Amniotic stem cell (primary cell): ENCODE measurements at places on chromosomes 3 and 15.

DNA sequence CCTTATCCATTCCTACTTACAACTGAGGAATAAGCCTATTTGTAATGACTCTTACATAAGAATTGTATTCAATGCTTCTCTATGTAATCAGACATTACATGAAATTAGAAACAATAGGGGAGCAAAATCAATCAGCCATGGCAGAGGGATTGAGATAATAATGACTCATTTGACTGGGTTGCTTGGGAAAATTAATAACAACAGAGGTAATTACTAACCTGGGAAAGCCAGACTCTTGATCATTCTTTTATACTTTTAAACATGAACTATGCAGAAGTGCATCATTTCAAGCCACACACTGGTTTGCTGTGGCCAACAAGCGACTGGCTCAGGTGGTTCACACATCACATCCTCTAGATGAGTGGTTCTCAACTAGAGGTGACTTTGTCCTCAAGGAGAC is 126.3 kb upstream of the CRBN start:
- DNase-seq = no peak

DNA sequence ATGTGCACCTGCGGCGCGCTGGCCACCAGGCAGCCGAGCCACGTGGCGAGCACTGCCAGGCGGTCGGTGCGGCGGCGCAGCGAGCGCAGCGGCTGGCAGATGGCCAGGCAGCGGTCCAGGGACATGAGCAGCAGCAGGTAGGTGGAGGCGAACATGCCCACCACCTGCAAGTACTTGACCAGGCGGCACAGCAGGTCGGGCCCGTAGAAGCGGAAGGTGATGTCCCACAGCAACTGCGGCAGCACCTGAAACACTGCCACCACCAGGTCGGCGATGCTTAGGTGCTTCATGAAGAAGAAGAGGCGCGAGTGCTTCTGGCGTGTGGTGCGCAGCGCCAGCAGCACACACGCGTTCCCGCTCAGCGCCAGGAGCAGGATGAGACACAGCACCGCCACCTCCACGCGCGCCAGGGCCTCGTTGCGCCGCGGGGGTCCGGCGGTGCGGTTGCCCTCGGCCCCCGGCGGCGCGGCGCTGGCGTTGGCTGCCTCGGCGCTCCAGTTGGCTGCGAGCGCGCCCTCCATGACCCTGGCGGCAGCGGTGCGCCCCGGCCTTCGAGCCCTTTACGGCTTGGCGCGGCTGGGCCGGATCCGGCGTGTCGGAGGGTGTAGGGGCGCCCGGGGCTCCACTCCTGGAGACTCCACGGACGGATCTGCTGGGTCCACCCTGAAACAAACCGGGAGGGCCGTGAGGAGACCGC is 1.6 kb downstream of the OXTR start:
- no peak for DNase-seq

DNA sequence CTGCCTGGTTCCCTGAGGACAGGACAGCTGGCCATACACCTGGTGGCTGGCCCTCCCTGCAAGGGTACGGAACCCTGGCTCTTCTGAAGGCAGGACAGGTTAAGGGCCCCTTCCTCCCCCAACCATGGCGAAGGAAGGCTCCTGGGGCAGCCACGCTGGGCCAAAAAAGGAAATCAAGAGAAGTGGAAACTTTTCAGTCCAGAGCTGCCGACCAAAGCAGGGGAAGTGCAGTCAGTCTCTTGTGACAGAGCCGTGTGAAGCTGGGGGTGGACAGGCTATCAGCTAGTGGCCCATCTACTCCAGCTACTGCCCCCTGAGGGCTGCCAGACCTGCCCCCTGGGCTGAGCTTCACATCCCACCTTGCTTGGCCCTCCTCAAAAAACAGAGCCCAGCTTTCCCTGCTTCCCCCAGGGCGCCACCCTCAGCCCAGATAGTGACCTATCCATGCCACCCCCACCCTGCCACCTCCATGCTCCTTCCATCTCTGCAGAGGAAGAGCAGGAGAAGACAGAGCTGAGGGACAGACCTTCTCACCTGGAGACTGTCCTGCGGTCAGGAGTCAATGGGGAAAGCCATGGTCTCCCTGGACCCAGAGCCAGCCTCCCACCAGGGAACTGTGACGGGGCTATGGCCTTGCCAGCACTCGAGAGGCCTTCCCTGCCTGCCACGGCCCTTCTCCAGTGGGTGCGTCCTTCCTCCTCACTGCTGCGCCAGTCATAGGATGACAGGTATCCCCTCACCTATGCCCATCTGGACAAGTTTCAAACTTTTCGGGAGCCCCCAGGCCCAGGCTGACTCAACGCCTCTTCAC is 4.6 kb downstream of the SEMA7A start:
- no peak for DNase-seq

DNA sequence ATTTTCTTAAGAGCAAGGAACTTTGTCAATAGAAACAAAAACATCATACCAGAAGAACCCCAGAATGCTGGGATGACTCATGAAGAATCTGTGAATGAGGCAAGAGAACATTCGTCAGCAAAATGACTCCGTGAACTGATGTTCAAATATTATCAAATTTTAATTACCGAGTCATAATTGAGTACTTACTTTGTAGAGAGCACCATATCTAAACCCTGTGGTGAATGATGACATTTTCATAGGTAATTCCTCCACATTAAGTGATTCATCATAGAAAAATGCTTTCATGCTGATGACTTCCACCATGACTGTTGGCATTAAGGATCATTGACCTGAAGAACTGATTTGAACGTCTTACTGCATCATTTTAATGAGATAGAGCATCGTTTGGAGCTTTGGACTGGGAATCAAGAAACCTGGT is 56.3 kb downstream of the PPARG start:
- no peak for DNase-seq

DNA sequence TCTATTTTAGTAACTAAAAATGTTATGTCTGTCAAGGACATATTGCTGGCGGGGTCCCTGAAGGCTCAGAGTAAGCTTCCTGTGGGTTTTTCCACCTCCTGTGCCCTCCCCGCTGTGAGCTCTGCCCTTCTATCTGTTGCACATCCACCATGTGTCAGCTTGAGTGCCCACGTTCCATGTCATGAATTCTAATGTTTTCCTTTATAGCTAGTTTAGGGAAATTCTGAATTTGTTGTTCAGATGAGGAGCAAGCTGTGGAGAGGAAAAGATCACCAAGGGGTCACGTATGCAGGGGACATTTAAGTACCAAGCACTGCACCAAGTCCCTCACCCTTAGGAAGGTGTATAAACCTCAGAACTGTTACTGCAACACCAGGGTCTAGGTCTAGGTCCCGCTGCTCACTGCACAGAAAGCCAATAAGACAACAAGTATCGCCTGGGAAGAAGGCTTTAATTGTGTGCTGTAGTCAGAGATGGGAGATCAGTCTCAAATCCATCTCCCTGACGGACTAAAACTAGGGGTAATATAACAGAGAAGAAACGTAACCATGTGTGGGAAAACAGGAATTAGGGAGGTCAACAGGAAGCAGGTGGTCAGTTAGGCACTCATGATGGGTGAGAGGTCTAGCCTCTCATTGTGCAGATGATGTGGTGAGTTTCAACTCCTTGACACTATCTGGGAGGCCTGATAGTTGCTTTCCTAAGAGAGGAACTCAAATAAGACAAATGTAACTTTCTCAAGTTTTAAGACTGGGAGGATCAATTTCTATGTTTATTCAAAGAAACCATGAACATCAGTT is 9.7 kb downstream of the GP9 start:
- no peak for DNase-seq

- DNase-seq = no peak
Observed at GRCh38 chr3:114336122-114336697, 42.4 kb downstream of the TIGIT start.

- DNase-seq = peak; percentile 51
Observed at GRCh38 chr3:10196389-10197052, 31.8 kb downstream of the IRAK2 start.

DNA sequence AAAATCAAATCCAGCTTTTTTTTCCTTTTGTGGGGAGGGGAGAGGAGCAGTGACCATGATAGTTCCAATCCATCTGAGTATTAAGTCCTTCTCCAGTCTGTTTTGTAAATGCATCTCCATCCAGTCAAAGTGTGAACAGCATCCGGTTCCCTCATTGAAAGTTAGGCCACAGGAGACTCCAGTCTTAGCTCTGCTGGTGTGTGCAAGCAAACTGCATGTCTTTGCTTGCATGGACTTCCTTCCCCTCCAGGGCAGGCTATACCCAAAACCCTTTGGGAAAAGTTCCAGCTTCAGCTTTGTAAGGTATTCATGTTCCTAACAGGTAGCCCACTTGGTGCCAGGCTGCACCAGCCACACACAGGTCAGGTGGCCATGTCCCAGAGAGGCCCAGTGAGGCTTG is 3.1 kb upstream of the MAN2C1 start:
- no peak for DNase-seq

GRCh38 chr15:68374168-68374745 is 57.7 kb downstream of the ITGA11 start:
- no peak for DNase-seq

DNA sequence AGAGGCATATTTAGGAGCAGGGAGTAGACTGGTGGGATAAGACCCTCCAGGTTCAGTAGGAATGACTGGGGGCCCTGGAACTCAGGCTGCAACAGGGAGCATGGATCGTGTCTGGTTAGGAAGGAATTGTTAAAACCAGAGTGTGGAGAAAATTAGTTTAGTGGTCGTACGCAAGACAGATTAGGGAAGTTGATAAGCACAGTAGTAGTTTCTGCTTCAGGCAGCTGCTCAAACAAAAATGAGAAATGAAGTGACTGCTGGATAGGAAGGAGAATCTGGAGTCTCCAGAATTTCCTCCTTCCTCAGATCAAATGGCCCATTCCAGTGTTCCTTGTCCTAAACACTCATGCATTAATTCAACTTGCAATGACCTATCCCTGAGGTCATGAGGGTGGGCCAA is 11.2 kb downstream of the MYD88 start:
- DNase-seq = no peak

- DNase-seq = no peak
Observed at GRCh38 chr15:96160269-96160668, 170.2 kb upstream of the NR2F2 start.

DNA sequence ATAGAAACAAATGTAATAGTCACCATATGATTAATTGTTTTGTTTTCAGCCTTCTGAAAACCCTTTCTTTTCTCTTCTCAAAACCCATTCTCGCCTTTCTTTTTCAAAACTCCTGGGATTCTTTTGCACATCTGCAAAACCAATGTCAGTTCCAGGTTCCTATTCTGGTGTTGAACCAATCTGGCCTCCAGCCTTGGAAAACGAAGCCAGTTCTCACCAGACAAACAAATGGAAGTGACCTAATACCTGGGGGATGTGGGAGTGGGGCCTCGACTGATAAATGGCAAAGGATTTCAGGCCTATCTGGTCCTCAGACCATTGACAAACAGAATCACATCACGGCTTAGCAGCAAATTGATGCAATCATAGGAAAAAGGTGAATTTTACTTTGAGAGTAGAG is 73.0 kb downstream of the COL8A1 start:
- DNase-seq = no peak

GRCh38 chr3:126464093-126464492 is 11.6 kb downstream of the ZXDC start:
- DNase-seq = no peak

DNA sequence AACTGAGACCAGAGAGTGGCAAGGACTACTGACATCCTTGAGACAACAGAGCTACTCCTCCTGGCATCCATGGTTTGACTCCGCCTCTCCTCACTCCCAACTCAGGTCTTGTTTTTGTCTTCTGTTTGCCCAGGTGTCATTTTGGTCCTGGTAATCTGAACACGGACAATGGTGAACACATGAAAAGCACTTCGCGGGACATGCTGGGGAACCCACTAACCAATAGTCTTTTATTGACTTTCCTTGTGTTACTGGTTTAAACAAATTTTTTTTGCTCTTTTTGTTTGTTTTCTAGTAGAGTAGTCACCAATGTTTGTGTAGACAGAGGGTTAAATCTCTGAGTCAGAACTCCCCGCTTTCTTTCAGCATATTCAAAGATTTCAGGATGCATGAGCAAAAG is 38.4 kb downstream of the LARP6 start:
- no peak for DNase-seq

DNA sequence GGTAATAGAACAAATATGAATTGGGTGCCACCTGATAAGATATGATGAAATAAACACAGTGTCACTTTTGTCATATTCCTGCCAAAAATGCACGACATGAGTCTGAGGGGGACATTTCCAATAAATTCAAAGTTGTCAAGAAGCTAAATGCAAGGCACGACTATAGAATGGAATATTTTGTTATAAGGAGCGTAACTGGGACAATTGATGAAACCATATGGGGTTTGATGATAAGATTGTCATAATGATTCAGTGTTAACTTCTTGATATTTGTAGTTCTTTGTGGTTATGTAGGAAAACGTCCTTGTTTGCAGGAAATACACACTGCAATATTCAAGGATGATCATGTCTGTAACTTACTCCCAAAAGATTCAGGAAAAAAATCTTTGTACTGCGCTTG is 163.3 kb downstream of the MEX3B start:
- no peak for DNase-seq

GRCh38 chr3:183553334-183554026 is 2.0 kb downstream of the KLHL6 start:
- no peak for DNase-seq

DNA sequence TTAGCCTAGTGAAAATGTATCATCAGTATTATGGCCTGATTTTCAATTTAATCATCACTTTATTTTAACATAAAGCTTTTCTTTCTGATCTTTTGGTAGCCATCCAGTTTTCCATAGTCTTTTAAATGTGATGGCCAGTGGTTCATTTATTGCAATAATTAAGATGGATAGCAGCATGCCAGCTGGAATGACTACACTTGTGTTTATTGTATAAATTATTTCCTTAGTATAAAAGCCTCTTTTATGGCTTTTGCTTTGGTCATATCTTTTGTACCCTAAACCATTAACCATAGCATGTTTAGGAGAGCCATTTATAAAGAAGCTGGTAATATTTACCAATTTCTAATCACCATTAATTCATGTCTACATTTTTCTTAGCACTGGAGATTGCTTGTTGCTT is 31.7 kb downstream of the ALCAM start:
- no peak for DNase-seq

- DNase-seq = no peak
Observed at GRCh38 chr3:50338965-50339364, 1.7 kb downstream of the RASSF1 start.

GRCh38 chr3:28924744-28925360 is 356.0 kb upstream of the RBMS3 start:
- no peak for DNase-seq

DNA sequence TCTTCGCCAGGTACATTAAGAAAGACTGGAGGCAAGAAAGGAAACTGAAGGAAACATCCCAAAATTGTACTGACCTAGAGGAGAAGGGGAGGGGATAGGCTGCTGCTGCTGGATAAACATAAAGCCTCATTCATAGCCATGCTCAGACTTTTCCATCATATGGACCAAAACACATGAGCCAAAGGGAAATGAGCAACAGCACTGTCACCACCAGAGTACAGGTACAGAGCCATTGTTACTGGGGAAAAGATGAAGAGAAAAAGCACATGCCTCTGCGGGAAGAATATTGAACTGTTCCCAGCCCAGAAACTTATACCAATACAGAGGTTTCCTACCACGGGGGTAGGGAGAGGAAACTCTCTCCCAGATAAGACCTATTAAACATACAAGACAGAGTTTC is 861.9 kb downstream of the NTRK3 start:
- no peak for DNase-seq
